ENCODE measurements at places on chromosomes 7 and 10. TPM values are rescaled to one million over a fixed set of nuclear protein-coding genes. Genes with fewer than 3 reads are reported as not detected.

DNA sequence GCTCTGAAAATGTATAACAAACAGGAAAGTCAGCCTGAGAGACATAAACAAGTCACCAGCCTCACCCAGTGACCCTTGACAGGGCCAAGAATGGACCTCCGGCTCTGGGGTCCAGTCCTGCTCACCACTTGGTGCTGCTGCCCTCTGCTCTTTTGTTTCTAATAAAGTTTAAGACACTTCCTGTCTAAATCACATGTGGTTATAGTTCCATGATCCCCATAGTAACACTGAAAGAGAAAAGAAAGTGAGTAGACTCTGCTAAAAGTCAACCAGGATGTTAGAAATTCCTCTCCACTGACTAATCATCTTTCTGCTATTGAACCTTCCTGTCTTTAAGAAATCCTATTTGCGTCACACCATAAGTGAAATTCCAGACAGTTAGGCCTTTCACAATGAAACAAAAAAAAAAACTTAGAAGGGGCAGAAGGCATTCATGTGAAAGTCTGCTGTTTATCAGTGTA, 179.2 kb upstream of the BET1 start:
- no peak for DNase-seq

DNA sequence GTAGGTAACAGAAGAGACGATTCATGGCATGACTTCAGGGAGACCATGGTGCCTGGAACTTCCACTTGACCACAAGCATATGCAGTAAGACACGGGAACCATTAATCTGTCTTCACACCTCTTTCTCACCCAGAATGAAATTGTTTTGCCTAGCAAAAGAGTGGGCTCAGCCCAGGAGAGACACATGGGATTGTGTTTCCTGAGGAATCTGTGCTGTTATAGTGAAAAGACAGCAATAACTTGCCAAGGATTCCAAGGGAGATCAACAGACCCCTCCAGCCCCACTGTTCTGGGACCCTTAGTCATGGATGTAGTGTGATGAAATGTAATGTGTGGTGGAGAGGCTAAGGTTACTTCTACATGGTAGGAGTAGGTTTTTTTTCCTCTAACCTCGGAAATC, 192.5 kb upstream of the NPVF start:
- DNase-seq, result no peak

DNA sequence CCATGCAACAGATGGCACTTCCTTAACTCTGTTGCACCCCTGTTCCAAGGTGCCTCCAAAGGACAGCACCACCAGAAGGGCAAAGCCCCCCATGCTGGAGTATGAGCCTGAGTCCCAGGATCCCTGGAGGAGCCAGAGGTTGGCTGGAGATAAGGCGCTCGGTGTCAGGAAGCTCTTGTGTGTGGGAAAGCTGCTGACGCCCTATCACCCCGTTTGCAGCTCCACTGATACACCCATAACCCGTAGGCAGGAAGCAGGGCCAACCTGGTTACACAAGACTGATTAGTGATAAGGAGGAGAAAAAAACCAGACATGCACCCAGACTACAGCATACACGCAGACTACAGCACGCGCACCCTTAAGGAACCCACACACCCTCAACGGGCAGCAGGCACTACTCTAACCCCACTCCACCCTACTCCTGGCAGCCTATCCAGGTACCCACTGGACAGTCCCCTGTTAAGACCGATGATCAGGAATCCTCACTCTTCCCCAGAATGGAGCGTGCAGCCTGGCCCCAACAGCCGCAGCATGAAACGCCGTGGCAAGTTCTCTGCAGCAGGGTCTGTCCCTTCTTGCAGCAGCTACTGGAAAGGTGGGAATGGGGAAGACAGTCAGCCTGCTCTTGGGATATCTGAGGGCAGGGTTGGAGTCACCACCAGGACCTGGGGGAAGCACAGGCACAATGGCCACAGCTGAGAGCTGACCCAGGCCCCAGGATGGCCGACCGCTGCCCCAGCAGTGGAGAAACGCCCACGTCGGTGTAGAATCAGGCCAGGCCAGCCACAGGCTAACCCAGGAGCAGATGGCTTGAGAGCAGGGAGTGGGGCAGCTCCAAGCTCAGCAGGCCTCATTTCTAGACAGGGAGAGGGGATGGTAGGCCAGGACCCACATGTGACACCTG, 38.3 kb upstream of the TUBB8 start:
- no peak for DNase-seq

- DNase-seq, result no peak
These were observed 50.2 kb upstream of the CDK1 start for GRCh38 chr10:60728056-60728455.

- no peak for DNase-seq
These were observed 41.4 kb upstream of the AP5Z1 start for GRCh38 chr7:4733936-4734528.

GRCh38 chr10:88091490-88092061, 228.2 kb downstream of the PTEN start:
- no peak for DNase-seq

The CNOT4 gene
- 23.3 TPM for total RNA-seq

The ATRNL1 gene
- total RNA-seq, result 15.5 TPM

All from vagina (tissue), 2 donors.